ENCODE measurements at places on chromosomes 6 and 20.
A peak's percentile ranks its signal among the peaks of the same experiment; 100 is the strongest.

DNA sequence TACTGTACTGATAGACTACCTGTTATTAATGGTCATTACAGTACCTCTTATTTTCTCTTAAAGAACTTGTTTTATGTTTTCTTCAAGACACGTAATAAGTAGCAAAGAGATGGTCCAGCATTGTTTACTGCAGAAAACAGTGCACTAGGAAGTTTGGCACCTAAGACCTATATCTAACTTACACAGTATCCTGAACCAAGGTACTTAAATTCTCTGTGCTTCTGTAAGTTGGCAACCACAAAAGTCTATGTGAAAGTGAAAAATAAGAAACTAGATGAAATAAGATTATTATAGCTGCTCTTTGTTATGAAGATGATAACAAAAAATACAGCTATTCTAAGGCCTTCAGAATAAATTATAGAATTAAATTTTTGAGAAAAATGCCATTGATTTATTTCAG, 411.7 kb upstream of the SOX4 start:
- no peak for DNase-seq

- no peak for DNase-seq
Measured at GRCh38 chr20:23536328-23536974, 31.8 kb downstream of the CST9L start.

GRCh38 chr6:140073456-140073855, 699.0 kb upstream of the CITED2 start:
- no peak for DNase-seq

- no peak for DNase-seq
Measured at GRCh38 chr20:39036011-39036410, 73.9 kb downstream of the DHX35 start.

DNA sequence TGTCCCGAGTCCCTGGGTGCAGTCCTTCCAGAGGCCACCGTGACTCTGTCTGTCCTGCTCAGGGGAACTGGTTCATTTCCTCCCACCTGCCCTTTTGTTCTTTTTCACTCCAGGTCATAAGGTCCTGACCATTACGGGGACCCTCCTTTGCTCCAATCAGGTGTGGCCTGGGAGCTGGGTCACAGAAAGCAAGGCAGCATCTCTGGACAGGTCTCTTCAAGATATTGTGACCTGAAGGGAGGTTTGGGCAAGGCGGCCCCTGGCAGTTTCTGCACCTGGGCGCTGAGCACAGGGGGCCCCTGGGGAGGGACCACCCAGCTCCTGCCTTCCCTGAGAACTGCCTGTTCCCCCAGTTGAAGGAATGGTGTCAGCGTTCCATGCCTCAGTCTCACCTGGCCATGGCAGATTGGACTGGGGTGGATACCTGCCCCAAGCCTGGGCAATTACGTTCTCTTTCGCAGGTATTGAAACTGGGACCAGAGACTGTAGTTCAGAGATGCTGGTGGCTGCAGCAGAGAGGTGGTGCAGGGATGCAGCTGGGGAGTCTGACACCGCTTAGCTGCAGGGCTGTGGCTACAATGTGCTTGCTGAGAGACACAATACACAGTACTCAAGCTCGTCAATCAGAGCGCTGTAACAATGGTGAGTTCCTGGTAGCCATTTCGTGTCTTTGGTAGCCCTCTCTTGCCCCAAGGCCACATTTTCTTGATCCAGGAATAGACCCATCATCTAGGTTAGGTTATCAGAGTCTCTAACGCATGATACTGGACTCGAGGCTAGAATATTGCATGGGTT, 15.6 kb upstream of the NELFCD start:
- no peak for DNase-seq

- no peak for DNase-seq
Measured at GRCh38 chr6:116266803-116267202, 12.9 kb downstream of the TSPYL1 start.

DNA sequence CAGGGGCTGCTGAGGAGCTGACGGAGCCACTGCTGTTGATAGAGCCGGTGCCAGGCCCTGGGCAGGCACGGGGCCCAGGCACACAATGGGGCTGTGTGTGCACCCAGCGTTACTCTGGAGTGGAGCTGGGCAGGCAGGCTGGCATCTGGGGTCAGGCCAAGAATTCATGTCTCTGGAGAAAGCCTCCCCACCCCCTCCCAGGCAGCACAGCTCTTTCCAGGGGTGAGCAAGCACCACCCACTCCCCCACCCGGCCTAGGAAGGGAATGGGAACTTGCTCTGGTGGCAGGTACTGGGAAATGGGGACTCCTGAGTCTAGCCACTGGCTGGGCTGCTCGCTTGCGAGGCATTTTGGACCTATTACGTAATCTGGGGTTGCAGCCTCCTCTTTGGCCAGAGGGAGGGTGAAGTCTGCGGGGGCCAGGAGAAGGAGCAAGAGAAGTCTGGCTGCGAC, 22.7 kb downstream of the TFEB start:
- DNase-seq: peak; percentile 96
